ENCODE measurements at places on chromosomes 11 and 22.

DNA sequence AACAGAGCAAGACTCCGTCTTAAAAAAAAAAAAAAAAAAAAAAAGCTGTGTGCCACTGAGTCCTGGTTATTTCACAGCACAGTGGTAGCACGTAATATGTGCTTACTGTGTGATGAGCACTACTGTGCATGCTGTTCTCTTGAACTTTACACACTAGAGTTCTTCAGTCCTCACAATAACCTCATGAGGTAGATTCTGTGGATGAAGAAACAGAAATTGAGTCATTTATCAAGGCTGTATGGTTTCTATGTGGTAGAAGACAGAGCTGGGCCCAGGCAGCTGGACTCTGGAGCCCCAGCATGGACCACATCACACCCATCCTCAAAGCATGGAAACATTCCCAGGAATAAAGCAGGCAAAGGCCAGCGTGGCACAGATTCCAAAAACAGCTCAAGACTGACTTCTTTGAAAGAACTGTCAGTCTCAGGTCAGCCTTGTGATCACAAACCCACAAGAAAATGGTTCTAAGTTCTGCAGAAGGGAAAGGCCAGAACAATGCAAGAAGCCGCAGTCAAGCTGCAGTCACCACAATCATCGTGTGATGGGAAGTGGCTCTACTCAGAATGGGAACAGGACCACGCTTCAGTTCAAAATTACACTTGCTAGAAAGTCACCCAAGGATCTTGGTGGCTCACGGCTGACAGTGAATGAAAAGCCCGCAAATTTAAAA lies 49.5 kb downstream of the MICAL3 start:
- no peak for DNase-seq

DNA sequence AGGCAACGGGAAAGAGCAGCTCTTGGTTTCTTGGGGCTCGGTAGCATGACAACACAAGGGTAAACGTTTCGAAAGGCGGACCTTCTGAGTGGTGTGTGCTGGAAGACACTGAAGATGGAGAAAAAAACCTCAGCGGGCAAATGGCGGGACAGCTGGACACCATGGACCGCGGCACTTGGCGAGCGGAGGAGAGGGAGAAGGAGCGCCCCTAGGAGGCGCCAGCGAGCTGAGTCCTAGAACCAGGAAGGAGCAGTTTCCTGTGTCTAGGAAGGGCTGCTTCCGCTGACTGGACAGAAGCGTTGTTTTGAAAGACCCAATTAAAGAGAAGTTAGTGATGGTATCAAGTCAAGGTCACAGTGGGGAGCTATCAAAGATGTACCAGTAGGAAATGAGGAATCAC lies 44.0 kb upstream of the OPCML start:
- DNase-seq = no peak

DNA sequence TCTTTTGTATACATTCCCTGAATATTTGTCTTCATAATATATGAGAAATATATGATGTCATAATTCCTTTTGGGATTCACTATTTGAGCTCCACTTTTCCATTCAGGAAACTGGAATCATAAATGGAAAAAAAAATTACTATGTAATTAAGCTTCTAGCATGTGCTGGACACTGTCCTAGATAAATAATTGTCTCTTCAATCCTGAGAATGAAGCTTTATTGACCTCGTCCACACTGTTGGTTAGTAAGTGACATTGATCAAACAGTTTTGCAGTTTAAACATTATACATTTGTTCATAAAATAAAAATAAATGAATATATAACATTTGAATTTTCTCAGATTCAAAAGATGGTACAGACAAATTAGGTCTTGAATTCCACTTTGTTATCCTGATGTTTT lies 1691.2 kb downstream of the LRRC4C start:
- no peak for DNase-seq

DNA sequence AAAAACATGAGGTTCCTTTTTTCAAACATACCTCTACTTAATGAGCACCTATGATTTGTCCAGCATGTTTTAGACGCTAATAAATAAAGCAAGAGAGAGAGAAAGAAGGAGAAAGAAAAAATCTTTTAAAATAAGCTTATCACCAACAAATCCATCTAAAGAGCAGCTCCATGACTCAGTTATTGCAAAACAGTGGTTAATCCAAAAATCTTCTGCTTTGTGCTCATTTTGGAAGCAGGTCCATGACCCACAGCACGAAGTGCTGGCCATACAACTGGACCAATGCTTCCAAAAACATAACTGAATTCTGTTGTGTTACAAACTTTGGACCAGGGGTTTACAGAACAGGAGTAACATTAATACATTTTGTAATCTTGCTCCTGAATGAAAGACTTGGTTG lies 696.6 kb downstream of the KCNA4 start:
- DNase-seq = no peak

DNA sequence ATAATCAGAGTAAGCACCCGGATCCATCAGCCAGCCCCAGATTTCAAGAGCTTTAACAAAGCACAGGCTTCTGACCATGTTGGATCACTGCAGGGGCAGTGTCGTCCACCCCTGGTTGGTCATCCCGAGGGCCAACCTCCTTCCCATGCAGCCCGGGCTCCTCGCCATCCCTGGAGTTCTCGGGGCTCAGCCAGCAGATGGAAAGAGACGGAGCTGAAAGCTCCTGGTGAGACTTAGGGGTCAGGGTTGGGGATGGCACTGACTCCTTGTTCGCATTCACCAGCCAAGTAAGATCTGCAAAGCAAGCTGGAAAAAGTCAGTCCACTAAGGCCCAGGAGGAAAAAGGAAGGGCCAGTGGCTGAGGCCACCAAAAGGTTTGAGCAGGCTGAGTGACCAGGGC lies 888.9 kb downstream of the BRD1 start:
- DNase-seq = no peak

- DNase-seq = no peak
Measured at GRCh38 chr11:78313181-78313795, 104.3 kb downstream of the GAB2 start.

- DNase-seq = no peak
Measured at GRCh38 chr11:68211546-68211945, 1.6 kb downstream of the KMT5B start.

GRCh38 chr11:122784325-122784955 lies 53.9 kb upstream of the CRTAM start:
- DNase-seq = no peak

Data from right kidney (tissue), 9 donors.